ENCODE measurements at places on chromosomes 5 and 9.

GRCh38 chr5:171578829-171579491, 159.5 kb downstream of the FGF18 start:
- no peak for DNase-seq
- H3K27ac ChIP-seq, result no peak overlapping the region
- peaks cover 30% of the 10 kb centered on the region for H3K27me3 ChIP-seq
- H3K36me3 ChIP-seq, result no peaks in the 10 kb centered on the region
- H3K4me3 ChIP-seq, result no peak overlapping the region

DNA sequence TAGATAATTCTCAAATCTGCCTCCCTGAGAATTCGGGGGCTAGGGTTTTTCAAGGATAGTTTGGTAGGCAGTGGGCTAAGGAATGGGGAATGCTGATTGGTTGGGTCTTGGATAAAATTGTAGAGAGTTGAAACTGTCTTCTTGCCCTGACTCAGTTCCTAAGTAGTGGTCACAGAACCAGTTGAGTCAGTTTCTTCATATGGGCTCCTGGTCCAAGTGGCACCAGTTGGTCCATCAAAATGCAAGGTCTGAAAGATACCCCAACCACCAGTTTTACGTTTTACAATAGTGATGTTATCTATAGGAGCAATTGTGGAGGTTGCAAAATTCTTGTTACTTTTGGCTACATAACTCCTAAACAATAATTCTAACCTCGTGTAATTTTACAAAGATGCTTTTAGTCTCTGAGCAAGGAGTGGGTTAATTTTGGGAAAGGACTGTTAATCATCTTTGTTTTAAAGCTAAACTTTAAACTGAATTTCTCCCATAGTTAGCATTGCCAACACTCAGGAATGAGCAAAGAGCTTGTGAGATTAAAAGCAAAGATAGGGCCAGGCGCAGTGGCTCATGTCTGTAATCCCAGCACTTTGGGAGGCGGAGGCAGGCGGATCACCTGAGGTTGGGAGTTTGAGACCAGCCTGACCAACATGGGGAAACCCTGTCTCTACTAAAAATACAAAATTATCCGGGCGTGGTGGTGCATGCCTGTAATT, 7.7 kb downstream of the CDK7 start:
- H3K27me3 ChIP-seq, result no peaks in the 10 kb centered on the region
- peaks cover 79% of the 10 kb centered on the region for H3K36me3 ChIP-seq
- H3K27ac ChIP-seq, result no peak overlapping the region

DNA sequence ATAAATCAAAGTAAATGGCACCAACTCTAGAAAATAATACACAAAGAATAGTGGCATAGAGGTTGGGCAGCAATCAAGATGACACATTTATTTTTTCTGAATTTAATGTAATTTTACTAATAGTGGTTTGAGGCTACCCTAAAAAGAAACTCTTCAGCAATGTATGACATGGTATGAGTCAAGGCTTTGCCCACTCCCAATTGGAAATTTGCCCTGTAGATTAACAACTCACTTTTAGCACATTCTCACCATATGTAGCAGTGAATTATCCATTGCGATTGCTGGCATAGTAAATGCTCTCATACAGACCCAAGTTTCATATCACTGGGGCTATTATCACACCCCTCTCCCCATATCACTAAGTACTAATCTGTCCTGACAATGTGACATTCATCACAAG, 832.1 kb upstream of the ZNF608 start:
- DNase-seq, result no peak
- H3K27ac ChIP-seq, result no peak overlapping the region
- no peaks in the 10 kb centered on the region for H3K27me3 ChIP-seq
- no peaks in the 10 kb centered on the region for H3K4me1 ChIP-seq

DNA sequence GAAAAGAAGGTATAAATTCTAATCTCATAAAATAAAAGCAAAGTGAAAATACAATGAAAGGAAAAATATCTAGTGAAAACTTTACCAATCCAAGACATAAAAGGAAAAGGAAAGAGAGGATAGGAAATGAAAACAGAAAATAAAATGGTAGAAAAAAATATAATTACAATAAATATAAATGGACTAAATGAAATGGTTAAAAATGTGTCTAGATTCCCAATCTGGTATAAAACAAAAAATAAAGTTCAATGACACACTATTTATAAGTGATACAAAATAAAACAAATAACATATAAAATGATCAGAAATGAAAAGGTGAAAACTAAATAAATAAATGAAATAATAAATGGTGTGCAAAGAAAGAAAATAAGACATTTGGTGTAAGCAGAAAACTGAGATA, 516.4 kb upstream of the RORB start:
- H3K4me1 ChIP-seq, result no peaks in the 10 kb centered on the region
- no peaks in the 10 kb centered on the region for H3K27me3 ChIP-seq
- H3K27ac ChIP-seq, result no peak overlapping the region
- no peak for DNase-seq
- no peaks in the 10 kb centered on the region for H3K36me3 ChIP-seq
- no peak overlapping the region for H3K4me3 ChIP-seq

GRCh38 chr5:102596951-102597350, 98.2 kb upstream of the SLCO6A1 start:
- no peaks in the 10 kb centered on the region for H3K36me3 ChIP-seq
- no peak overlapping the region for H3K4me3 ChIP-seq
- H3K27me3 ChIP-seq, result peaks cover 4% of the 10 kb centered on the region
- no peak for DNase-seq
- peaks cover 18% of the 10 kb centered on the region for H3K4me1 ChIP-seq

- H3K27me3 ChIP-seq, result no peaks in the 10 kb centered on the region
- no peaks in the 10 kb centered on the region for H3K4me1 ChIP-seq
- DNase-seq, result no peak
- no peaks in the 10 kb centered on the region for H3K36me3 ChIP-seq
Measured at GRCh38 chr5:3489239-3489843, 106.3 kb upstream of the IRX1 start.

- peak within 1 kb of the TSS; percentile 64 for H3K4me3 ChIP-seq
- no peaks in the 10 kb centered on the region for H3K36me3 ChIP-seq
- no peak within 1 kb of the TSS for H3K27ac ChIP-seq
- peaks cover 59% of the 10 kb centered on the region for H3K27me3 ChIP-seq
- H3K4me1 ChIP-seq, result peaks cover 13% of the 10 kb centered on the region
- peak; percentile 58 for DNase-seq
Measured at GRCh38 chr5:129904102-129904666, at the start of gene CHSY3. Gene CHSY3 (plus strand): TSS chr5:129904465.

DNA sequence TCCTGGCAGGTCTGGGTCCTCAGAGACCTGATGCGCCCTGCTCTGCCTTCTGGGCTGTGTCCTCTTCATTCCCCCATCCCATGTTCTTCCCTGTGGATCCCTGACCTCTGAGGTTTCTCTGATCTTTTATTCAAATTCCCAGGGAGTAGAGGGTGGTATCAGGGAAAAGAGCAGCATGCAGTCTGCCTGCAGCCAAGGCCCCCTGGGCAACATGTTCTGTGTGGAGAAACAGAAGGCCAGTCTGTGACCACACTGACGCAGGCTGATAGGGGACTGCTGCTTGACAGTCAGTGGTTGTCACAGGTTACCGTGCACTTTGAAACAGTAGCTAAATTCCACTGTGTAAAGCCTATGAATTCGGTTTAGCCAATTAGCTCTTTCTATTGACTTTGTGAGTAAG, 156.6 kb upstream of the IRX2 start:
- no peak overlapping the region for H3K27ac ChIP-seq
- H3K27me3 ChIP-seq, result peaks cover 3% of the 10 kb centered on the region
- no peaks in the 10 kb centered on the region for H3K36me3 ChIP-seq
- H3K4me1 ChIP-seq, result no peaks in the 10 kb centered on the region
- no peak for DNase-seq

DNA sequence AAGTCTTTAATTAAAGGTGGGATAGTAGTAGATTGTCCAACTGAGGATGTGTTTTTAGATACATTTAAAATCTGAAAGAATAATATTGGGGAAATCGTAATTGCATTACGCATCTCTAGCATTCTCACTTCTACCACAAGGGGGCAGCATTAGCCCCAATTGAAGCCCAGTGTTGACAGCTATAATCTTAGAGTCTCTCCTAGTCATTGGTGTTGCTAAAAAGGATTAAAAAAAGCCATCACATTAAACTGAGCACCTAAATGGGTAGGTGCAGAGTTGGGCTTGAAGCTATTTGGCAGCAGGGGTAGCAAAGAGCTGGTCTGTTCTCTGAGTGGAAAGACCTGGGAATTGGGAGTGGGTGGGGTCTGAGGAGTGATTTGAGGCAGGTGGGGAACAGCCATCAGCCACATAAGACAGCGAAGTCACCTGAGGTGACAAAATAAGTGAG, 177.2 kb downstream of the OSTF1 start:
- no peaks in the 10 kb centered on the region for H3K27me3 ChIP-seq
- peak; percentile 36 for DNase-seq
- H3K36me3 ChIP-seq, result no peaks in the 10 kb centered on the region
- H3K4me1 ChIP-seq, result peaks cover 2% of the 10 kb centered on the region

DNA sequence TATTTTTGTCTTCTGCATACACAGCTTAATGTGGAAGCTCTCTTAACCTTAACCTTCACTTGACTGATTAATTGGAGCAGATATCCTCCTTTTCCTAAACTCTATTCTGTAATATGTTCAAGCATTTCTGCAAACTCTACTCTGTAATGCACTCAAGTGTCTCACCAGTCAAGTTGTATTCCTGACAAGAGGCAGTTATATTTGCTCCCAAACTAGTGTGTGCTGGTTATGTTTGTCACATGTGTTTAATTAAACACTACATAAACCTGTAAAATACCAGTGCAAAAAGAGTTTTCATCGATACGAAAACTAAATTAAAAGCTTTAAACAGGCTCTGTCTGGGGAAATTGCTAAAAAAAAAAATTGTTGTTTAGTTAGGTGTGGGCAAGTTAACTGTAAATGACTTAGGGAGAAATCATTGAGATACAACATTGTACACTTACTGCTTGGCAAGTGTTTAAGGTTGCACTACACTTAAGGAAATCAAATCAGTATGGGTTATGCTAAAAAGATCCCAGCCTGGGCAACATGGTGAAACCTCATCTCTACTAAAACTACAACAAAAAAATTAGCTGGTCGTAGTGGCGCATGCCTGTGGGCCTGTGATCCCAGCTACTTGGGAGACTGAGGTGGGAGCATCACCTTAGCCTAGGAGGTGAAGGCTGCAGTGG, 6.7 kb downstream of the FAF2 start:
- H3K4me1 ChIP-seq, result peaks cover 53% of the 10 kb centered on the region
- DNase-seq, result no peak
- no peak overlapping the region for H3K27ac ChIP-seq
- no peaks in the 10 kb centered on the region for H3K27me3 ChIP-seq

GRCh38 chr5:15609076-15609725, 109.2 kb downstream of the FBXL7 start:
- no peaks in the 10 kb centered on the region for H3K4me1 ChIP-seq
- H3K4me3 ChIP-seq, result no peak overlapping the region
- no peak overlapping the region for H3K27ac ChIP-seq
- no peak for DNase-seq
- H3K27me3 ChIP-seq, result no peaks in the 10 kb centered on the region
- no peaks in the 10 kb centered on the region for H3K36me3 ChIP-seq

- H3K4me1 ChIP-seq, result no peaks in the 10 kb centered on the region
- no peak for DNase-seq
- H3K27ac ChIP-seq, result no peak overlapping the region
- H3K27me3 ChIP-seq, result peaks cover 15% of the 10 kb centered on the region
- H3K36me3 ChIP-seq, result no peaks in the 10 kb centered on the region
Measured at GRCh38 chr5:71860048-71860447, 141.0 kb downstream of the CARTPT start.

DNA sequence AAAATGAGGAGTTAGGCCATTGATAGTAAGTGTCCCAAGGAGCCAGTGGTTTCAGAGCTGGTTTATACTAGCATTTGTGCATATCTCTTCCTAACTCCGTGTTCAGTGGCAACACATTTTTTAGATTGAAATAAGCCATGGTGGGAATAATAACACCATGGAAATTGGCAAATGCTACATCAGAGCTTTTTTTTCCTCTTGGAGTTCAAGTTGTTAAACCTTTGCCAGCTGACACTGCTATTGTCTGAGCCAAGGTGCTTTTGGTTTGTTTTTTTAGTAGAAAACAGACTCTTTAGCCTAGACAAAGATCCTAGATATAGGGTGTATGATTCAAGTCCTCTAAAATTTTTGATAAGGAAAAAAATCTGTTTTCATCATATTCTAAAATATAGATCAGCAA, 2.8 kb downstream of the ACO1 start:
- H3K4me1 ChIP-seq, result peaks cover 22% of the 10 kb centered on the region
- peaks cover 2% of the 10 kb centered on the region for H3K36me3 ChIP-seq
- DNase-seq, result no peak
- no peak overlapping the region for H3K4me3 ChIP-seq
- H3K27me3 ChIP-seq, result peaks cover 15% of the 10 kb centered on the region

Measured in activated T-cell treated with anti-CD3 and anti-CD28 coated beads, Interleukin-2, amount 50 U/mL, for 24 hours (primary cell).